ENCODE measurements at places on chromosomes 1 and 21.

DNA sequence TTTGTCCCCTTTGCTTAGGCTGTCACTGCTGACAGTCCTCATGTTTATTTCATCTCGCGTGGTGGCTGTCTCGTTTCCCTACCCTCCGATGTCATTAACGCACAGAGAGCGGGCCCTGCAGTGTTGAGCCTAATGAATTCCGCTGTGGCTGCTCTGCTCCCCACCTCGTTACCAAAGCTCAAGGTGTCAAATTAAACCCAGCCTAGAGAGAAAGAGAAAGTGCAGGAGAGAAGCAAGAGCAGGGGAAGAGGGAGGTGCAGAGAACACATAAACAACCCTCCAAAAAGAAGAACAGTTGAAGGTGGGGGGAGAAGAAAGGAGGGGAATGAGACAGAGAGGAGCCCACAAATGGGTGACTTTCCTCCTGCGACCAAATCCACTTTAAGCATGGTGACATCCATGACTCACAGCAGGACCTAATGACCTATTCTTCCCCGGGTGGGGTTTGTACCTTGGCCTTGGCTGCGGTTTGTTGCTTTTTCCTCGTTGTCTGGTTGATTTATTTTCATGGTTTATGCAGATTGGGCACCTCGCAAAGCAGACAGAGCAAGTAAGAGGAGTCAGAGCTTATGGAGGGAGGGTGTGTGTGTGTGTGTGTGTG lies 92.5 kb downstream of the PBX1 start:
- no peak for DNase-seq

GRCh38 chr1:57772580-57773195 lies 348.8 kb upstream of the DAB1 start:
- DNase-seq = no peak

- no peak for DNase-seq
These were observed 11.0 kb upstream of the ZNF669 start for GRCh38 chr1:247115141-247115510.

DNA sequence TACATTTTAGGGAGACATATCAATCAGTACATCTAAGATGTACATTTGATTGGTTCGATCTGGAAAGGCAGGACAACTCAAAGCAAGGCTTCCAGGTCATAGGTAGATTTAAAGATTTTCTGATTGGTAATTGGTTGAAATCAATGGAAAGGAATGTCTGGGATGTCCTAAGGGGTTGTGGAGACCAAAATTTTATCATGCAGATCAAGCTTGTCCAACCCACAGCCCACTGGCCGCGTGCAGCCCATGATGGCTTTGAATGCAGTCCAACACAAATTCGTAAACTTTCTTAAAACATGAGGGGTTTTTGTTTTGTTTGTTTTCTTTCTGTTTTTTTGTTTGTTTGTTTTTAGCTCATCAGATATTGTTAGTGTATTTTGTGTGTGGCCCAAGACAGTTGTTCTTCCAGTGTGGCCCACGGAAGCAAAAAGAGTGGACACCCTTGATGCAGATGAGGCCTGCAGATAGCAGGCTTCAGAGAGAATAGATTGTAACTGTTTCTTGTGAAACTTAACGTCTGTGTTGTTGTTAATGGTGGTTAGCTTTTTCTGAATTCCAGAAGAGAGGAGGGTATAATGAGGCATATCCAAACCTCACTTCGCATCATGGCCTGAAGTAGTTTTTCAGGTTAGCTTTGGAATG lies 3.1 kb downstream of the IFNAR1 start:
- DNase-seq = no peak

GRCh38 chr1:50978144-50978851 lies 8.3 kb downstream of the CDKN2C start:
- peak; percentile 12 for DNase-seq

GRCh38 chr1:32702599-32703478 lies at the start of gene SYNC:
Gene SYNC (minus strand): TSS chr1:32702770. CDS start chr1:32702660, 110 bp downstream.
- DNase-seq = no peak
